Mammary epithelial cell (primary cell): ENCODE measurements at places on chromosomes 4 and X. TPM values are rescaled to one million over a fixed set of nuclear protein-coding genes. Genes with fewer than 3 reads are reported as not detected.

The AKAP4 gene
- total RNA-seq: not detected in 2 replicates

The DCX gene
- total RNA-seq: not detected

The CDKL2 gene
- 5.2 TPM for total RNA-seq

- DNase-seq: no peak
Observed at GRCh38 chr4:94530073-94530472, 78.3 kb downstream of the PDLIM5 start.
